LoVo (cell line): ENCODE measurements at places on chromosomes 3 and 15.

DNA sequence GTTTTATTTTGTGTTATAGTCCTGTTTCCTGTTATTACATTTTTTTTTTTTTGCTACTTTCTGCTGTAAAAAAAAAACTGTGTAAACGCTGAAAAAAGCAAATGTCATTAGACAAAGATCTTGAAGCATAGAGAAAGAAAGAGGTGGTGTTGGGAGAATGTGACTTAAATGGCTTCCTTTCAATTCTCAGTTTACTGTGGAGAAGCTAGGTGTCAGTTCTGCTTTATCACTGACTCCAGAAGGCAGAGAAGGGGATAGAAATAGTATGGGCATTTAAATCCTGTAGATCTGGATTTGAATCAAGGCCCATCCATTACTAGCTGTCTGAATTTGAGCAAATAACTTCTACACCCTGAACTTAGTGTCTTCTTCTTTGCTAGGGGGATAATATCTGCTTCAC, 23.0 kb downstream of the PPM1L start:
- no peak for DNase-seq

DNA sequence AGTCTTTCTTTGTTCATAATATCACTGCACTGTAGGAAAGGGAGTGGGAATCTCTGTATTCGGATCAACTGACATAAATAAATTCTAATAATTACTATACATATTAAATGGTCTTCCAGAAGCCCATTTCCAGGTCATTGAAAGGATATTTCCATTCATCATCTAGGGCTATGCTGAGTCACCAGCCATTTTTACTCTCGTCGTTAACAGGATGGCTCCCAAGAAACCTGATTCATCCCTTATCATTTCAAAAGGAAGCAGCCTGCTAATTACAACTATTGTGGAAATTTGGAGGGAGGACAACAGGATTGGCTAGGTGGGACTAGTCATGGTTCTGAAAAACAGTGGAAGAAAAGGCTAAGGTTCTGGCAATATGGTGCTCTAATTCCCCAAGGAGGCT, 13.6 kb downstream of the GMNC start:
- no peak for DNase-seq

- no peak for DNase-seq
These were observed 43.4 kb upstream of the IGF1R start for GRCh38 chr15:98604983-98605382.

DNA sequence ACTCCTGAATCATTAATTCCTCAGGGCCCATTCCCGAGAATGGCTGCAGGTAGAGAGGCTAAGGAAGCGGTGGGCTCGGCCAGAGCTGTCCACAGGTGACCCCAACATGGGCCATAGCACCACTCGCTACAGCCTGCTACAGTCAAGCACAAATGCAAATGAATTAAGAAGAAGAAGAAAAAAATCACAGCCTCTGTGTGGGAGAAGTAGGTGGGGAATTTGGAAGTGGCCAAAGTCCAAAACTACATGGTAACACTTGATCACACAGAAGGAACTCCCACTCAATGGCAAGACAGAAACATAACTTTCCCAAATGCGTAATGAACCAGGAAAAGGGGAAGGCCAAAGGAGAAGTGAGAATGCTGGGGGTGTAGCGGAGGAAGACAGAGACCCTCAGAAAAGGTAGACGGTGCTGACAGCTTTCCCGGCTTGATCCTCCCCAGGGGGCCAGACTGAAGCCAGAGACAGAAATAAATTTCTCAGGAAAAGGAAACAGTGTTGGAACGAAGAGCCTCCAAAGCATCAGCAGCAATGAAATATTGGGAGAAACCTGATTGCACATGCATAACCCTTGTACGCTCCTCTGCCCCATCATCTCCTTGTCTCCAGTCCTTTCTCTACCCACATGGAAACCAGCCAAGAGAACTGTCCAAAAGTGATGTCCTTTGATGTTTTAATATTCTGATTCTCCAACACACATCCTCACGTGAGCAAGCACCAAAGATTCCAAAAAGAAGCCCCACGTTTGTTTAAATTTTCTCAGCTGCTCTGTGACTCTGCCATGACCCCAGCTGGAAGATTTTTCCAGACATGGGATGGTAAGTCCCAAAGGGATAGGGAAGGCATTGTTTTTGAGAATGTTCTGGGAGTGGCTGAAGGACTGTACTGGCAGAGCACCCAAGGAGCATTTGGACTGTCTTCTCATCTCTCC, 107.6 kb downstream of the OXNAD1 start:
- no peak for DNase-seq

GRCh38 chr15:29688506-29689286, 133.6 kb downstream of the TJP1 start:
- DNase-seq: no peak

- no peak for DNase-seq
These were observed 133.4 kb downstream of the TPRA1 start for GRCh38 chr3:127457094-127457475.

- DNase-seq: no peak
These were observed 835.9 kb downstream of the TUSC7 start for GRCh38 chr3:117545484-117545883.

DNA sequence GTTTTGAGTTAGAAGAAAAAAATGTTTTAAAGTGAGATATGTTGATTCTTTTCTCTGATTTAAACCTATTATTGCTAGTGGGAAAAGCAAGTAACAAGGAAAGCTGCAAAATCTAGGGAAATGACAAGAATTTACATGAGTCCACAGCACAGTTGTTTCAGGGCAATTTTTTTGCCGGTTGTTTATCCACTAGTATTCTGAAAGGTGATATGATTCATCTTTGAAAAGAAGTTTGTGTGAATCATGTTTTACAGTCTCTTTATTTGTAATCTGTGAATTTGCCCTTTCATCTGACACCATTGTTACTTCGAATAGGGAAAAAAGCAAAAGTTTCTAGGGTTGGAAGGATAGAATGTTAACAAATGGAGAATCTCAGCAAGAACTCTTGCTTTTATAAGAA, 894.7 kb downstream of the OTOL1 start:
- no peak for DNase-seq

DNA sequence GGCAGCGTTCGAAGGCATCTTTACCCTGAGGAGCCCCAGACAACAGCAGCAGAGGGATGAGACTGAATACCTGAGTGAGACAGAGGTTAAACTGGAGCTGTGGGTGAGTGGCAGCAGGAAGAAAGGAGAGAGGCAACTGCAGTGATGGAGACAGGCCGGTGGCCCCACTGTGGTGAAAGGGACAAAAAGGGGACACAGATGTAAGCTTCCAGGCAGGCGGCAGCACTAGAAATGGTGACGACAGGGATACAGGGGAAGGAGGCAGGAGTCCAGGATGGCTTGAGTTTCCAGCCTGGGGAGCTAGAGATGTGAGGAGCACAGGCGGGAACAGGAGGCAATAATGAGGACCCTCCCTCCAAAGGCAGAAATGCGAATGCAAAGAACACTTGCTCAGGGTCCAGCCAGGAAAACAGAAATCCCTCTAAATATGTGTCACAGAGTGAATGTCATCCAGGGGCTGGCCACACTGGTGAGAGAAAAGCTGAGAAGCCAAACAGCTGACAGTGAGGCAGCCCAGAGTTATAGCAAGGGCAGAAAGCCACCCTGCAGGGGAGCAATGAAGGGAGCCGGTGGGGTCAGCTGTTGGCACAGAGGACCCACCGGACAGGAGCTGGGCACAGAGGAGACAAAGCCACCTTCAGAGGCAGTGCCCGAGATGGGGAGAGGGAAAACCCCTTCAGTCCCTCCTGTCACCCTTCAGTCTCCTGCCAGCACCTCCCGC, 70.1 kb downstream of the TBC1D2B start:
- no peak for DNase-seq

DNA sequence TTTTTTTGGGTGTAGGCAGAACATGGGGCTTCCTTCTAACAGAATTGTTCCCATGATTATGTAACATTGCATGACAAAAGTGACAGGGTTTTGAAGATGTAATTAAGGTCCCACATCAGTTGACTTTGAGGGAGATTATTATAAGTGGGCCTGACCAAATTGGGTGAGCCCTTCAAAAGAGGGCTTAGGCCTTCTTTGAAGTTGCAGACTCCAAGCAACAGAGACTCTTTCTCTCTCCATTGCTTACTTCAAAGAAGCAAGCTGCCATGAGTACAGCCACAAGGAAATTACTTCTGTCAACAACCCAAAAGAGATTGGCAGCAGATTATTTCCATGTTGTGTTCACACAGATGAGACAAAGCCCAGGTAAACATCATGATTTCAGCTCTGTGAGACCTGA, 348.2 kb downstream of the PDCD6IP start:
- no peak for DNase-seq

DNA sequence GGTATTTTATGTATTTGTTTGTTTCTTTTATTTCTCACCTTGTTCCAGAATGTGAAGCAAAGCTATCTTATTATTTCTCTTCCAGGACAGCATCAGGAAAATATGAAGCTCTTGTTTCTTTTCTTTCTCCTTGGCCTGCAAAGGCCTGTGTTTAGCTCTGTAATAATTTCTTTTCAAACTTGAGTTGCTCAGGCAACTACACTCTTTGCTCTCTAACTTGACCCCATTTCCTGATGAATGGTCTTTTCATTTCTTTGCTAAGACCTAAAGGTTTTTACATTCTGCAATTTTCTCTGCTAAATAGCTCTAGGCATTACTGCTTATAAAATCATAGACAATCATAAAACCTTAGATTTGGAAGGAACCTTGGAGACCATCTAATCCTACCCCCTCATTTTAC, 26.2 kb upstream of the ZNF770 start:
- no peak for DNase-seq

GRCh38 chr3:134535186-134535970, 49.5 kb downstream of the CEP63 start:
- no peak for DNase-seq

DNA sequence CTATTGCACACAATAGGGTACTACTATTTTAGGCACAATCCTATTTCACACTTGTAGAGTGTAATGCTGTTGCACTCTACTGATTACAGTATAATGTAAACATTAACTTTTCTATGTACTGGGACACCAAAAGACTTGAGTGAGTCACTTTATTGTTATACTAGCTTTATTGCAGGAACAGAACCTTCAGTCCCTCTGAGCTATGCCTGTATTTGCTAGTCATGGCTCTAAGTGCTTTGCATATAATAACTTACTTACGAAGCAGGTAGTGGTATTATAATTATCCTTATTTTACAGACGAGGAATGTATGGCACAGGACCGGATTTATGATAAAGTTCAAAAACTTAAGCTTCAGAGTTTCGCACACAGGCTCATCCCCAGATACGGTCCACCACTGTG, 106.6 kb upstream of the SLC6A6 start:
- DNase-seq: peak; percentile 70

- no peak for DNase-seq
These were observed 328.0 kb upstream of the PDZRN3 start for GRCh38 chr3:73952781-73953180.

- DNase-seq: no peak
These were observed 4.1 kb downstream of the OSBPL11 start for GRCh38 chr3:125591116-125591760.

GRCh38 chr3:186983659-186984058, 53.3 kb downstream of the ST6GAL1 start:
- DNase-seq: no peak

GRCh38 chr15:69843900-69844304, 253.8 kb downstream of the TLE3 start:
- DNase-seq: no peak

- DNase-seq: peak; percentile 29
These were observed 46.7 kb upstream of the BCHE start for GRCh38 chr3:165883863-165884478.

- no peak for DNase-seq
These were observed 2.3 kb downstream of the CAMK1 start for GRCh38 chr3:9767418-9767817.

DNA sequence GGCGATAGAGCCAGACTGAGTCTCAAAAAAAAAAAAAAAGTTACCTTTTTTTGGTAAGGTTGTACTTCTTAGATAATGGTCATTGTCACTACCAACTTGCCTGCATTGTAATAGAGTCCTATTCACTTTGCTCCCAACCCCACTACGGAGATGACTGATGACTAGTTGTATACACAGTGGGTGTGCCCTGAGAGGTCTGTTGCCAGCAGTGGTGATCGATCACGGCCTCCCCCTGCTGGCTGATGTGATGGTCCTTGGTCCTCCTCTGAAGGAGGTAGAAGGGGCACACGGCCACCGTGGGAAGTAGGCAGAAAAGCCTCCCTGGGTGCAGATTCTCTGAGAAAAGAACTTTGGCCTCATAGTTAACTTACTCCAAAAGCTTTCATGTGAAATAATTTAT, 10.7 kb downstream of the GCNT3 start:
- peak; percentile 80 for DNase-seq

GRCh38 chr3:148034353-148034752, 625.2 kb downstream of the ZIC1 start:
- no peak for DNase-seq

DNA sequence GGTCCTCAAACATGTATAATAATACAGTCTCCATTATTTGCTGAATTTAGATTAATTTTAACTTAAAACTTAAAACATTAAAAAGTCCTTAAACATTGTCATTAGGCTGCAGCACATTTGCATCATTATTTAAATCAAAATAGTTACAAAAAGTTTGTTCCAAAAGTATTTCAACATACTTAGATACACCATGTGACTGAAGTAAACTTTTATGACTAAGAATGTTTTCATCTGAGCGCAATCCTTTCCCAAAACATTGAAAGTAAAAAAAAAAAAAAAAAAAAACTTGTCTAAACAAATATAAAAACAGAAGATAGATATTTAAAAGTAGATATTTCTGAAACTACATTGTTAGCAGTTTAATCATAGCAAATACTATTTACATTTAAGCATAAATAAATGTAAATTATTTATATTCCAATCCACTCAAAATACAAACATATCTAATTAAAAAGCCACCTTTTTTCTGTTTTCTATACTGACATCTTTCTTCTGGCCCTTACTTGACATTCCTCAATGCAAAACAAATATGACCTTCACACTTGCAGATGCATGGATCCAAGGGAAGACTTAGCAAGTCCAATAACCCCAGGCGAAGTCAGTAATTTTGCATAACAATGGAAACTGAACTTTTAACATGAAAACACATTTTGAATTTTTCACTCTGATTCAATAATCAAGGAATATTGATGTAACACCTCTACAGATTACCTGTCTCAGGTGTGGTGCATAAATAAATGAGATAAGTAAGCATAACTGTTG, 10.3 kb downstream of the FAM227B start:
- DNase-seq: no peak

- DNase-seq: no peak
These were observed 488.9 kb downstream of the GABRG3 start for GRCh38 chr15:27459836-27460235.

GRCh38 chr3:67329358-67329757, 325.1 kb downstream of the SUCLG2 start:
- DNase-seq: no peak

DNA sequence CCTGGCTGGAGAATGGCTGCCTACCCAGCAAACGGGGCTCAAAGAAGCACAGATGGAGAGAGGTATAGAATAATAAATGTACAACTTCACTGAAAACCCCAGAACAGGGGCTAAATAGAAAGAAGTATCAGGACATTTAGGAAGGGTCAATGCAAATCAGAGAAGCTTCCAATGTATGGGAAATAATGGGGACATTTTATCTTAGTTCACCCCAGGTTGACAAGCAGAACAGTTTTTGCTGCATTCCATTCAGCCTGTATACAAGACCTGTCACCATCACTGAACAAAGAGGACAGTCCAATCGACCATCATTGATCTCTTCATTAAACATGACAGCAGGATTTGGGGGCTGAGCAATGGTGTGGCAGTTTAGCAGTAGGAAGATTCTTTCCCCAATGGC, 68.1 kb downstream of the MYH15 start:
- no peak for DNase-seq

- no peak for DNase-seq
These were observed 213.7 kb upstream of the GAP43 start for GRCh38 chr3:115409596-115409995.

- peak; percentile 25 for DNase-seq
These were observed at the start of gene ZBTB47 for GRCh38 chr3:42653560-42654330. Gene ZBTB47 (plus strand): TSS chr3:42653697. CDS start chr3:42658356, 4,659 bp downstream.

GRCh38 chr15:44319385-44319784, 30.9 kb downstream of the GOLM2 start:
- DNase-seq: no peak
